Keratinocyte (primary cell): ENCODE measurements at places on chromosomes 2 and 18.

DNA sequence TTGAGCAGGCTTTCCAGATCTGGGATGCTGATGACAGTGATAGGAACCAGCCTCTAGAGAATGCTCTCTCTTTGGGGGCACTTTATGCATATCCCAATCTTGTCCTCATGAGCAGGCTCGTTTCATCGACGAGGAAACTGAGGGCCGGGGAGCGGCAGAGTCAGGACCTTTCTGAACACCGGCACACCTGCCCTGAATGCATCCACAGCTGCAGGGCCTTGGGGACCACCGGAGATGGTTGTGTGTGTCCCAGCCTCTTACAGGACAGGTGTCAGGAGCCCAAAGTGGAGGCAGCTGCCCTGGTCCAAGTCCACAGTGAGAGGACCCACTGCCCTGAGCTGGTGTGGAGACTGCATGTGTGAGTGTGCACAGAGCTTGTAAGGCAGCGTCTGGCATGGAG, 47.6 kb upstream of the FAHD2A start:
- H3K36me3 ChIP-seq = no peaks in the 10 kb centered on the region
- no peak for DNase-seq
- H3K27me3 ChIP-seq = peaks cover 9% of the 10 kb centered on the region

GRCh38 chr2:156538083-156538504, 101.9 kb downstream of the GPD2 start:
- no peak for DNase-seq
- H3K36me3 ChIP-seq = no peaks in the 10 kb centered on the region
- H3K27me3 ChIP-seq = no peaks in the 10 kb centered on the region
- no peak overlapping the region for H3K27ac ChIP-seq
- no peak overlapping the region for H3K4me3 ChIP-seq
- peaks cover 20% of the 10 kb centered on the region for H3K4me1 ChIP-seq

GRCh38 chr2:207167099-207167923, 1.6 kb upstream of the KLF7 start:
- H3K27me3 ChIP-seq = no peaks in the 10 kb centered on the region
- H3K4me1 ChIP-seq = peaks cover 18% of the 10 kb centered on the region
- peaks cover 3% of the 10 kb centered on the region for H3K36me3 ChIP-seq
- peak overlapping the region; percentile 89 for H3K27ac ChIP-seq
- H3K4me3 ChIP-seq = peak overlapping the region; percentile 72

GRCh38 chr2:190891372-190891771, 10.8 kb downstream of the GLS start:
- no peak overlapping the region for H3K4me3 ChIP-seq
- no peak for DNase-seq
- H3K4me1 ChIP-seq = peaks cover 14% of the 10 kb centered on the region
- H3K27ac ChIP-seq = no peak overlapping the region
- H3K36me3 ChIP-seq = peaks cover 2% of the 10 kb centered on the region

- H3K36me3 ChIP-seq = no peaks in the 10 kb centered on the region
- DNase-seq = no peak
- H3K27me3 ChIP-seq = no peaks in the 10 kb centered on the region
- no peak overlapping the region for H3K4me3 ChIP-seq
These were observed 534.6 kb downstream of the MBD2 start for GRCh38 chr18:53689886-53690285.

GRCh38 chr2:95303191-95303919, 6.2 kb downstream of the KCNIP3 start:
- H3K4me1 ChIP-seq = peaks cover 12% of the 10 kb centered on the region
- no peaks in the 10 kb centered on the region for H3K36me3 ChIP-seq
- DNase-seq = no peak

- H3K4me3 ChIP-seq = no peak overlapping the region
- no peak for DNase-seq
- H3K27me3 ChIP-seq = no peaks in the 10 kb centered on the region
- no peak overlapping the region for H3K27ac ChIP-seq
- H3K4me1 ChIP-seq = no peaks in the 10 kb centered on the region
- H3K36me3 ChIP-seq = no peaks in the 10 kb centered on the region
These were observed 182.6 kb downstream of the GULP1 start for GRCh38 chr2:188474316-188474715.

DNA sequence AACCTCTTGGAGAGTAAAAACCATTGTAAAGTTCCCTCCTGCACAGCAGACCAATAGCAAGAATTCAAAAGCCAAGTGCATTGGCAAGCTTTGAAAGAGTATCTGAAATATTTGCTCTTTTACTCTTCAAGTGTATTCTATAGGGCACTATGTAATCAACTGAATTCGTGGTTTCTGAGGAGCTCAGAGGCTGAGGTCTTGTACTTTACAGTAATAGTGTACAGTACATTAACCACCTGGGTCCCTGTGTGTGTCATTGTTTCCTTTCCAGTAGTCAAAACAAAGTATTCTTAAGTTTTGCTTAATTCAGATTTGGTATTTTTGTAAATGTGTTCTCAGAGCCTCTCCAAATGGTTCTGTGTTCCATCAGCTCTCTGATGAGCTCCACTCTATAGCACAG, 769.7 kb downstream of the LRRTM4 start:
- H3K4me1 ChIP-seq = no peaks in the 10 kb centered on the region
- H3K27ac ChIP-seq = no peak overlapping the region
- DNase-seq = no peak
- no peak overlapping the region for H3K4me3 ChIP-seq
- no peaks in the 10 kb centered on the region for H3K27me3 ChIP-seq

DNA sequence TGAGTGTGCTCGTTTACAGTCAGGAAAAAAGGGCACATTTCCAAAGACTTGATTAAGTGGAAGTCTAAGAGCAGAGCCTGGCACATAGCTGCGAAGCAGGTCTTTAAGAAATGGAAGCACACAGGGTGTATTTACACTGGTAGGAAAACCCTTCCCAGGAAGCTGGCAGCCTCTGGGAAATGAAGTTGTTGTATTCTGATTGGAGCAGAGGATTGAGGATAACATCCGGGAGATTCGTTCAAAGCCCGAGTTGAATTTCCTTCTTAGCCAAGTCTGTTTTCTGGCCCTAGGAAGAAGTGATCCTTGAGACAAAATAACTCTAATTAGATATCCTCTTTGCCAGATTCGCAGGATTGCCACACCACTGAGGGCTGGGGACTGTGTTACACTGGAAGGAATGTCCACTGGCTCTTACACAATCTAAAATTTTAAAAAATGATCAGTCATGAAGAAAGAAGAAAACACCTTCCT, 75.9 kb downstream of the ITGB1BP1 start:
- peaks cover 54% of the 10 kb centered on the region for H3K36me3 ChIP-seq
- H3K4me3 ChIP-seq = no peak overlapping the region
- no peak for DNase-seq
- no peaks in the 10 kb centered on the region for H3K4me1 ChIP-seq

DNA sequence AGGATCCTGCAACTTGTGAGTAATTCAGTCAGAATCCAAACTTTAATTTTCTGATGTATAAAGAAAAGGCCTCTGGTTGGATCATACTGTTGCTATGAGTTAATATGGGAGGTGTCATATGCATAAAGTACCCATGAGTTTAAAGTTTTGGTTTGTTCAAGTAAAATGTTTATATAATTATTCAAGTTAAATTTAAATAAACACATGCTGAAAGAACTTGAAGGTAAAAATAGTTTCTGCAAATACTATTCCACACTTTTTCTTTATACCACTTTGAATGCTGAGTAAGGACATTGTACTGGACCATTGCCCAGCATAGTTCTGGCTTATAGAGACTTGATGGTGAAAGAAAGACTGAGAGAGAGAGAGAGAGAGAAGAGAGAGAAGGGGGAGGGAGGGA, 30.7 kb downstream of the PKP4 start:
- DNase-seq = no peak
- peak overlapping the region; percentile 42 for H3K27ac ChIP-seq
- peaks cover 19% of the 10 kb centered on the region for H3K4me1 ChIP-seq
- no peak overlapping the region for H3K4me3 ChIP-seq

DNA sequence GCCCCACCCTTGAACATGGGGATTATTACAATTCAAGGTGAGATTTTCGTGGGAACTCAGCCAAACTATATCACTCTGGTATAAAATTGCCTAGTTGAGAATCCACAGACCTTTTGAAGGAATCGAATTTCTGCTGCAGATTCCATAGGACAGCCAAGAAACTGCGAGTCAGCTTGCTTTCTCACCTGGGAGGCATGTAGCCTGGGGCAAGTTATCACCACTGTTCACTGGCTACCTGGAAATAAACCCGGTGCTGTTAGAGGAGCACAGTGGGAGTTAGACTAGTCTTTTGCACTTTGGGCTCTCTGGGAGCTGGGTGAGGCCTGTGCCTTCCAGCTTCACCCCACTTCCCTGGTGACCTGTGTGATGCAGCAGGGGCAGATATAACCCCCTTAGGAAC, 1043.5 kb downstream of the TDRD15 start:
- no peaks in the 10 kb centered on the region for H3K36me3 ChIP-seq
- no peak overlapping the region for H3K27ac ChIP-seq
- DNase-seq = no peak
- no peak overlapping the region for H3K4me3 ChIP-seq
- H3K4me1 ChIP-seq = no peaks in the 10 kb centered on the region

GRCh38 chr18:47618758-47619157, 311.7 kb downstream of the SMAD2 start:
- no peak for DNase-seq
- no peak overlapping the region for H3K27ac ChIP-seq
- no peaks in the 10 kb centered on the region for H3K4me1 ChIP-seq
- H3K27me3 ChIP-seq = no peaks in the 10 kb centered on the region
- no peaks in the 10 kb centered on the region for H3K36me3 ChIP-seq

DNA sequence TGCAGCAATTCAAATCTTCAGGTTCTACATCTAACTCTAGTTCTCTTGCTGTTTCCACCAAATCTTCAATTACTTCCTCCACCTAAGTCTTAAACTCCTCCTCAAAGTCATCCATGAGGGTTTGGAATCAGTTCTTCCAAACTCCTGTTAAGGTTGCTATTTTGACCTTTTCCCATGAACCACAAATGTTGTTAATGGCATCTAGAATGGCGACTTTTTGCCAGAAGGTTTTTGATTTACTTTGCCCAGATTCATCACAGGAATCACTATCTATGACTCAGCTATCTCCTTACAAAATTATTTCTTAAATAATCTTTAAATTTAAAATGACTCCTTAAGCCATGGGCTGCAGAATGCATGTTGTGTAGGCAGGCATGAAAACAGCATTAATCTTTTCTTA, 368.9 kb upstream of the TNP1 start:
- H3K4me3 ChIP-seq = no peak overlapping the region
- H3K27ac ChIP-seq = no peak overlapping the region
- H3K36me3 ChIP-seq = no peaks in the 10 kb centered on the region
- peaks cover 5% of the 10 kb centered on the region for H3K4me1 ChIP-seq
- H3K27me3 ChIP-seq = no peaks in the 10 kb centered on the region

DNA sequence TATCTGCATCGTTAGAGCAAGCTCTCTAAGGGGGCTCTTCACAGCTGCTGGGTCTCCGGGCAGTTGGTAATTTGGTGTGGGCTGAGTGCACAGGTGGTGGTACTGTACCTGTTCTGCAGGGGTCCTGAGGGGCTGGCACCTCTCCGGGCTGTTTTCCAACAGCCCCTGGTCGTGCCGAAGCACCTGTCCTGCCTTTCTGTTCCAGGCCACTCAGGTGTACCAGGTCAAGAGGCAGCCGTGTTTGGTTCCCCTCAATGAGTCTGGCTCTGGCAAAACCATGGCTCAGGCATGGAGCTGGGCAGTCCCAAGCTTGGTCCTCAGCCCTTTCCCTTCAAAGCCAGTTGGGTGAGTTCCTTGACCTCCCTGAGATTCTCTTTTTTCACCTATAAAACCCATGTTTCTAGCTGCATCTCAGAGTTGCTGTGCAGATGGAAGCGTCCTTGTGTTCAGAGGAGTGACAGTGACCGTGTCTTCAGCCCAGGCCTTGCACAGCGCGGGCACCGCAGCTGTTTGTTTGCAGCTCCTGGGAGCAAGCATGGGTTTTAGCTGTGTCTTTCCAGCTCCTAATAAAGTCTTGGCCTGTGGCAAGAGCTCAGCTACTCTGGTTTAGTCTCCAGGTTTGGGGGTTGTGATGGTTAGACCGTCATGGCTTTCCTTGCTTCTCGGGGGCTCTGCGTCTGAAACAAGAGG, 110.9 kb downstream of the GLI2 start:
- H3K4me3 ChIP-seq = no peak overlapping the region
- no peaks in the 10 kb centered on the region for H3K27me3 ChIP-seq
- H3K36me3 ChIP-seq = no peaks in the 10 kb centered on the region
- peaks cover 5% of the 10 kb centered on the region for H3K4me1 ChIP-seq
